RCC 7860 (cell line): ENCODE measurements at places on chromosomes 5 and 9.
A peak's percentile ranks its signal among the peaks of the same experiment; 100 is the strongest.

DNA sequence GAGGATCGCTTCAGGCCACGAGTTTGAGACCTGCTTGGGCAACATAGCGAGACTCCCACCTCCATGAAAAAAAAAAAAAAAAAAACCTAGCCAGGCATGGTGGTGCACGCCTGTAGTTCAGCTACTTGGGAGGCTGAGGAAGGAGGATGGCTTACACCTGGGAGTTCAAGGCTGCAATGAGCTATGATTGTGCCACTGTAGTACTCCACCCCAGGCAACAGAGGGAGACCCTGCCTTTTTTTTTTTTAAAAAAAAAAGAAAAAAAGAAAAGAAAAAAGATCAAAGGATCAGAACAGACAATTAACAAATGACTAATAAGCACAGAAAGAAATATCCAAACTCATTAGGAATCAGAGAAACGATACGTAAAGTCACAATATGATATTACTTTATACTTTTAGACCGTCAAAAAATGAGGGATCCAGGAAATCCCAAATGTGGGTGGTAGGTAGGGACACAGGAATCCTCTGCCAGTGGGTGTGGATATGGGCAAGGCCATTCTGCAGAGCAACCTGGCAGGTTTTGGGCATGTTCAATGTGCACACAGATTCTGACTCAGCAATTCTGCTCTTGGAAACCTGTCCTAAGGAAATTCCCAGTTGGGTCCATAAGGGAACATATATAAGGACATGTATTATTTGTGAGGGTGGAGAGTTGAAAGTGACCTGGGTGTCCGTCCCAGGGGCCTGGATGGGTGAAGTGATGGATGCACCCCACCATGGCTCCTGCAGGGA, 144.7 kb upstream of the TBC1D2 start:
- DNase-seq: no peak

- no peak for DNase-seq
These were observed 132.9 kb upstream of the LMX1B start for GRCh38 chr9:126480813-126481212.

DNA sequence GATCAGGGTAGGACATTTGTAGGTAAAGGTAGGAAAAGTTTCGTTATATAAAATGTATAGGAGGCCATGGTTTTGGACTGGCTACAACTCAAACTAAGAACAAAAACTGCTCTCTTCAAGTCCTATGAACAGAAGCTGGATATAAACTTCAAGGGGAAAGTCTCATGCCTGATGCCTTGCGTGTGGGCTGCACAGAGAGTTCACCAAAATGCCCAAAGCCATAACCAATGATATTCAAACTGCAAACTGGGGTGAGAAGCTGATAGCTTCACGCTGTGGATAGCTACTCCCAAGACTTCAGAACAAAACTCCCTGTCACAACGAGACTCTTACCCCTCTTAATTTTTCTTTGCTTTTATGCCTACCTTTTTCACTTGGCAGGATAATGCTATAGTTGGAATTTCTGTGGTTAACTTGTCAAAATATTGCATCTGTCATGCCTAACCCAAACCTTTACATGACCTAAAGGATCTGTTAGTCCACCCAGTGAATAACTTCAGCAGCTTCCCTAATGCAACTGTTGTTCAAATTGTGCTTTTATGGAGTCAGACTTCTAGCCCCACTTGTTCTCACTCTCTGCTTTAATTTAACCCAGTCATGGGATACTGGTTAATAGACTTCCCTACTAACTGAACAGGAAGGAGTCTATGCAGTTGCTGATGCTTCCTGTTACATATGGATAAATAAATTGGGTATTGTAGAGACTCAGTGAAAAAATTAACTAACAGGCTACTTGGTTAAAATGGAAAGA, 71.9 kb downstream of the SFXN1 start:
- DNase-seq: no peak

GRCh38 chr5:139655727-139656271, 7.7 kb downstream of the CXXC5 start:
- DNase-seq: no peak

DNA sequence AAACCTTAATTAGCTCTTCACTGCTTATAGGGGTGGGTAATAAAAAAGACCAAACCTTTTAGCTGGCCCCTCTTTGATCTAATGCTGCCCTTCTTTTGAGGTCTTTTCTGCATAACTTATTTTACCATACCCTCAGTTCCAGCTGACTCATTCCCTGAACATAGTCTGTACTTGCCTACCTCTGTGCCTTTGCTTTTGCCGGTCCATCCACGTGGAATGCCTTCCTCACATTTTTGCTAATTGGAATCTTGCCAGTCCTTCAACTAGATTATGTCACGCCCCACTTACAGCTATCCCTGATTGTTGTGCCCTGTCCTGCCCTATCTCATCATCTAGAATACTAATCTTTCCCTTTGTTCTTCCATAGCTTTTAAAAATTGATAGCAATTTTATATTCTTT, 44.2 kb downstream of the FAF2 start:
- no peak for DNase-seq

DNA sequence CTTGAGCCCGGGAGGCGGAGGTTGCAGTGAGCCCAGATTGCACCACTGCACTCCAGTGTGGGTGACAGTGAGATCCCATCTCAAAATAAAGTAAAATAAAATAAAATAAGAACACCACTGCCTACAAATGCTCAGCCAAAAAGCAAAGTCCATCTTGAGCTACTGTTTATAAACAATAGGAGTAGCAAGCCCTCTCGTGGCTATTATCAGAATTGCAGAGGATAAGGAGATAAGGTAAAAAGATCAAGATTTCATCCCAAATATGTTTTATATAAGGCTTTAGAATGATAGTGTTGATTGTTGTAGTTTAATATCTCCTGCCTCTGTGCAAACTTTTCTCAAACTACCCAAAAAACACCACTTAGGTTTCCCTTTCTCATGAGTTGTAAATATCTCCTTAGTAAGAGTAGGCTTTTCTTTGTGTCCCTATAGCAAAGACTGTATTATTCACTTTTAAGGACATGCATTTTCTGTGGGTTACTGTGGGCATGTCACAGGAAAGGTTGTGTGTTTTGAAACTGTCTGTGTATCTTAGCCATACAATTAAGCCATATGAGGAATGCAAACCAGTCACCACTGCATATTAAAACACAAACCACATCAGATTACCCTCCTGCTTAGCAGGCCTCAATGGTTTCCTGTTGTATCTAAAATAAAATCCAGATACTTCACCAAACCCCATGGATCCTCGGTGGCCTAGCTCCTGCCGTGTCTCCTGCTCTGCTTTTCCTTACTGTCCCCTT, 31.8 kb upstream of the CKS2 start:
- DNase-seq: peak; percentile 51

DNA sequence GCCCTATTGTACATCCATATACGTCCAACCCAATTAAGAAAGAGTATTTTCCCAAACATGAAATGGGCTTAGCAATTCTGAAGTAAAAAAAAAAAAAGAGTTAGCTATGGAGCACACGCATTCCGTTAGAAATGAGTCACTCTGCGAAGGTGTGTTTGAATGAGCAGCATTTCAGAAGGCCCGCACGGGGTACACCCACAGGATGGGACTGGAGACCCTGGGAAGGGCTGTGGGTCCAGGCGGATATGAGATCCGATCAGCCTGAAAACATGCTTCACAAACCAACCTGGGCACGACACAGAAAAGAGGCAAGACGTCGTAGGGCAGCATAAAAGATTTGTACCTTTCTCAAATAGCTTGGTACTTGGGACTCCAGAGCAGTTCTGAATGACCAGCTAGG, 173.9 kb upstream of the KLF9 start:
- no peak for DNase-seq

GRCh38 chr9:98220911-98221310, 28.5 kb upstream of the CORO2A start:
- no peak for DNase-seq

DNA sequence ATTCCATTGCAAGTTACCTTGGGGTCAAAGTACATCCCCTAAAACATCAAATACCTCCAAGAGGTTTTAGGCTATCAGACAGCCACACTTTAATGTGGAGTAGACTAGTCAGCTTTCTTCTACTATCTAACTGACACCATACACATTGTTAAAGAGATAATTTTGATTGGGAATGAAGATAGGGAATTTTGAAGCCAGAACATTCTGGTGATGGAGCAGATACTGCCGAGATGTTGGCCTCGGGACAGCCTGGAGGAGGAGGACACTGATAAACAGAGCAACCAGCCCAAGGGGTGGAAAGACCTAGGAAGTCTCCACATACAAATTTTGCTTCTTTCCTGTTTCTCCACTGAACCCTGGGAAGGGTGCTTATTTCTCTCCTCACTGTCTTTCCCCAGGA, 14.9 kb downstream of the TJP2 start:
- no peak for DNase-seq

GRCh38 chr9:38029915-38030638, 39.0 kb downstream of the SHB start:
- DNase-seq: no peak

DNA sequence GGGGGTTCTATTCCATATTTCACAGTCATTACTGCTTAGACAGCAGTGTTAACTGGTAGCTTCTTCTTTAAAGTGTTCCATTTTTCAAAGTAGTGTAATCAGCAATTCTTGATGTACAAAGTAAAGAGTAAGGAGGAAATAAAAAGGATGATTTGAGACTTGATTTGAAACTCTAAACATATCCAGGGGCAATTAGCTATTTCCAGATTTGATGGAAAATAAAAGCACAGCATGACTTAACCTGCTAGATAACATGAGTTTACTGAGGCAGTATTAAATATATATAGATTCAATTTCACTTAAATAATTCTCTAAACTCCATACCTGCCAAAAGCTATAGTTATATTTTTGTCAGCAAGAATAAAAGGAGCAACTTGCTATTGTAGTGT, 29.8 kb downstream of the NR2F1 start:
- DNase-seq: no peak

- no peak for DNase-seq
These were observed 1.5 kb upstream of the PCYOX1L start for GRCh38 chr5:149356391-149356790.

GRCh38 chr5:137296213-137296781, 202.8 kb downstream of the SPOCK1 start:
- peak; percentile 90 for DNase-seq
